ENCODE measurements at places on chromosomes 5 and 9.

DNA sequence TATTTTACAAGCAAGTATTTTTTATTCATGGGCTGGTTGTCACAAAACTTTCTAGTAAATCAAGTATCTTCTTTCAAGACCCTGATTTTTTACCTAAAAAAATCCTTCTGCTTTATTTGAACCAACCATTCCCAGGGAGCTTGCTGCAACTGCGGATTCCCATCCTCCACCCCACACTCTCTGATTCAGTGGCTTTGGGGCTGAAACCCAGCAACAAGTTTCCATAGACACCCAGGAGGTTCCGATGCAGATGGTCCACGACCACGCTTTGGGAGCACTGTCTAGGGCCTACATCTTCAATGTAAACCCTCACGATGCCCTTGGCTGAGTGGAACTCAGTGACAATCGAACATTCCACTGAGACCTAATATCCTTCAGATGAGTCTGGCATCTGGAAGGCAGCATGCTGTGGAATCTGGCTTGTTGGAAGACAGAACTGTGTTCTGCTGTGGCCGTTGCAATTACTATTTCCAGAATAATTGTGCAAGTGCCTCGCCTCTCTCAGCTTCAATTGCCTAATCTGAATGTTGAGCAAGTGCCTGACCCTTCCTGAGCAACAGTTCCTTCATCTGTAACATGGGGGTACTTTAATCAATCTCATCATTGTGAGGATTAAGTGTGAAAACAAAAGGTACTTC is 105.1 kb downstream of the INSYN2B start:
- DNase-seq, result no peak

DNA sequence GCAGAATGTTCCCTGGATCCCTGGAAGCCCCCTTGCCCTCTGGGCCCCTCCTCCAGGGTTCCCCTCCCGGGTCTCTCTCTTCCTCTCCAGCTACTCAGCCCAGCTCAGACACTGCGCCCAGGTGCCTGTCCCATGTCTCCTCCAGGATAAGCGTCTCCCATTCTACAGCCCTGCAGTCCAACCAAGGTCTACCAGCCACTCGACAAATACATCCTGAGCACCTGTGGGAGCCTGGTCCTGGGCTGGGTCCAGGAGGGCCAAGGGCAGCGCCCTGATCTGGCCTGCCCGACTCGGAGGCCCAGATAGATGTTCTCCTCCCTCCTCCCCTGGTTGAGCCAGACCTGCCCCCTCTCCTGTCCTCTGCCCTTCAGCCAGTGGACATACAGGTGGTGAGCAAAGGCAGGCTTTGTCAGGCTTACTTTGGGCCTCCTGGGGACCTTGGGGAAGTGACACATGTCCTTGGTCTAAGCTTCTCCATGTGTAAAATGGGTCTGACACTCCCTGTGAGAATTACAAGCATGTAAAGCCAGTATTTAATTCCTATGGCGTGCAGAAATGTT is 1.4 kb downstream of the FLT4 start:
- no peak for DNase-seq

- no peak for DNase-seq
These were observed 416.5 kb upstream of the POU5F2 start for GRCh38 chr5:94157704-94158539.

DNA sequence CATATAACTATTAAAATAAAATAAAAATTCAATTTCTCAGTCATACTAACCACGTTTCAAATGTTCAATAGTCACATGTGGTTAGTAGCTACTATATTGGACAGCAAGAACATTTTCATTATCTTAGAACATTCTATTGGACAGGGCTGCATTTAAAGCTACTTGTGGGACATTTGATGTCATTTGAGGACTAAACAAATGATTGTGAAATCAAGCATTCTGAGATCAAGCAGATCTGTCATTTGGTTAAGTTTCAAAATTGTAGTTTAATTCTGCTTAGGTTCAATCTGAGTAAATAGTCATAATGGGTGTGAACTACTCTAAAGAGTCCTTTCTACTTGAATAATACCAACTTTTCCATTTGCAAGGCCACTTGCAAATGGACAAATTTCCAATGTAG is 226.9 kb upstream of the C9orf72 start:
- DNase-seq, result no peak

DNA sequence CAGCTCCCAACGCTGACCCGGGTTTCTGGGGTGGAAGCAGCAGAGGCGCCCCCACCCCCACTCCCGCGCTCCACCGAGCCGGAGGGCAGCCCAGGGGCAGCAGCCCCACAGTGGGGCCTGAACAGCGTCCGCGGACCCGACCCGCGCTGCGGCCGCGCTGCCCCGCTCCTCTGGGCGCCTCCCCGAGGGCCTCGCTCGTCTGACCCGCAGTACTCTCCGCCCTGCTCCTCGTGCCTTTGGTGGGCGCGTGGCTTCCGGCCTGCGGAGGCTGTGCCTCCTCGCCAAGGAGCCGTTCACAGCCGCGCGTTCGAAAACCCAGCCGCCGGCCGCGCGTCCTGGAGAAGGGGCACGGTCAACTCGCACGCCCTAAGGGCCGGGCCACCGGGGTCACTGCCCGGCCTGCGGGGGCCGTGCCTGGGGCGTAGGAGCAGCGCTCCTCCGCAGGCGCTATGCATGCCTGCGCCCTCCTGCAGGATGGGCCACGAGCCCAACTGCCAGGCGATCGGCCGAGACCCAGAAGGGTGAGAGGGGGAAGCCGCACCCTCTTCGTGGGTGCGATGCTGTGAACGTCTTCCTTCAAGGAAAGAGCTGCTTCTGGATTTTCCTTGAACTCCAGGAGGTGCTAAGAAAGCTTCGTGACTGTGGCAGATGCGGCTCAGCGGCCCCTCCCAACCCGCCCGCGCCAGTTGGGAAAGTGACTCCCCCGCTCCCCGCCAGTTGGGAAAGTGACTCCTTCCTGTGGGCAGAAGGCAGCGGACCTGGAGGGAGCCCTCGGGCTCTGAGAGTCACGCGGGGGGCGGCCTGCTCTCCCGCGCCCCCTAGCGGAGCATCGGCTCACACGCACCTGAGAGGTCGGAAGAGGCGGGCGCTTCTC is 82.7 kb downstream of the HSD17B3 start:
- peak; percentile 22 for DNase-seq
